Fibroblast of skin of back (primary cell): ENCODE measurements at places on chromosomes 16 and 17.
A peak's percentile ranks its signal among the peaks of the same experiment; 100 is the strongest.

DNA sequence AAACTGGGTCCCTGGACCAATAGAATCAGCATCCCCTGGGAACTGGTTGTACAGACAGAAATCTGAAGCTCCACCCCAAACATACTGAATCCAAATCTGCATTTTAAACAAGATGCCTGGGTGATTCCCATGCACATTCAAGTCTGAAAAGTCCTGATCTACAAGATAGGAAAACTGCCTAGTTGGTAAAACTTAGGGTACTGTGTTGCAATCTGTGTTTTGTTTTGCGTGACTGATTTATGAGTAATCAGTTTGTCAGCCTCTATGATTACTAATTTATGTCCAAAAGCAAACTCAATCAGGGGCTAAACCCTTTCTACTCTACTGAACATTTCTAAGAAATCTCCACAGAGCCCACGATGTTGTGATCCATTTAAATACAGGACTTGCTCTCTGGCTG is 103.8 kb downstream of the YPEL2 start:
- peak; percentile 85 for DNase-seq

DNA sequence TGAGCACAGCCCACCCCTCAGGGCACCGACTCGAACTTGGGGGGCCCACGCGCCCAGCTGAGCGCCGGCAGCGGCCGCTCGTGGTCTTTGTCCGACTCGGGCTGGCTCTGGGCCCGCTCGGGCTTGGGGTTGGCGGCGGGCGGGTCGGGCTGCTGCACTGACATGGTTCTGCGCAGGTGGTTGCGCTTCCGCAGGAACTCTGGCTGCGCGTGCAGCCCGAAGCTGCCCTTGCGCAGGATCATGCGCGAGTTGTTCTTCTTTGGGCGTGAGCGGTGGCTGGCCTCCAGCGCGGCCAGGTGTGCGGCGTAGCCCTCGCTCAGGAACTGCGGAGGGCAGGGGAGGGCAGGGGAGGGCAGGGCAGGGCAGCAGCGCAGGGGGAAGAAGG is 11.1 kb downstream of the PIMREG start:
- DNase-seq: no peak

DNA sequence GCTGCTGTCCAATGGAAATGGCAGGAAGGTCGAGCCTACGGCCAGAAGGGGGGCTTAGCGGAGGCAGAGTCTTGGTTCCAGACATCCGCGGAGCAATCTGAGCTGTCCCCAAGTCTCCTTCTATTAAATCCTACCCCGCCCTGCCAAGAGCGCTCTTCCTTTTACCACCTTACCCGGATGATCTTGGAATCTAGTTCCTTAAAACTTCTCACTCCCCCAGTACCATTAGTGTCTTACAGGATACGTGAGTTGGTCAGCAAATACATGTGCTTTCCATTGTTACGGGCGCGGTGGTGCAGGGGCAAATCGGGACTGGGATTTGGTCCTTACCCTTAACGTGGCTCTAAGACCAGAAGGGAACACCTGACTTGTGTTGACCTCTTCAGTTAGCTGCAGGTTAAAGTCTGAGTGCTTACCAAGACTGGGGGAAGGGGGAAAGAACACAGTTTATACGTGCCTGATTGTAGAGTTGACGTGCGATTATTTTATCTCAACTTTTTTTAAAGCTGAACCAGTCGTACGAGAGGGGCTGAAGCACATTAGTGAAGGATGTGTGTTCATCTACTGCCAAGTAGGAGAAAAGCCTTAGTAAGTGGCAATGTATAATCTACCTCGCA is 495 bp downstream of the TXNDC17 start:
- DNase-seq: no peak

- peak; percentile 76 for DNase-seq
These were observed 155.7 kb downstream of the SOCS1 start for GRCh38 chr16:11100239-11100750.

DNA sequence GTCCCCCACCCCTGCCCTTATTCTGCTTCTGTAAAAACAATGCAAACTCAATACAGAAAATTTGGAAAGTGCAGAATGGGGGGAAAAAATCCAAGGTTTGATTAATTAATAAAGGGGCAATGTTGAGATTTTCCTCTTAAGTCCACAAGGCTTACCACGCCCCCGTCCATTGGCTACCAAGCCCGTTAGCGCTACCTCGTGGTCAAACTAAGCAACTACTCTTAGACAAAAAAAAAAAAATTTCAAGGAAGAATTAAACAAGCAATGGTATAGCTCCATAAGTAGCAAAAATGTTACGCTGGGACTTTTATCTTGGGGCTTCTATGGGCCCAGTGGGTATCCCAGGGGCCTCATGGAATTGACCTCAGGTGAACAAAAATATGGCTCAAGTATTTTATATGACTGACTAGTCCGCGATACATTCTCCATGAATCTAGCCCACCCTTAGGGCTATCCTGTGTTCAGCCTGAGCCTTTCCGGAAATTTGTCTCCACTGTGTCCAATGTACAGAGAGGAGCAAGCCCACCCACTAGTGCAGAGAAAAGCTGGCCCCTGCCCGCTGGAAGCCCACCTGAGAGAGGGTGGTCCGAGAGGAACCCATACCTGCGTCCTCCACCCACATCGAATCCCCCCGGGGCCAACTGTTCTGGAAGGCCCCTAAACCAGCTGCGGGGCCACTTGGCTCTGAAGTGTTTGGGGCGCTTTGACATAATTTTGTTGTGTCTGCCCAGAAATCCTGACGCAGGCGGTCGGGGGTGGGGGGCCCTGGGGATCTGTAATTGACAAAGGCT is 19.1 kb upstream of the TEX2 start:
- peak; percentile 65 for DNase-seq

DNA sequence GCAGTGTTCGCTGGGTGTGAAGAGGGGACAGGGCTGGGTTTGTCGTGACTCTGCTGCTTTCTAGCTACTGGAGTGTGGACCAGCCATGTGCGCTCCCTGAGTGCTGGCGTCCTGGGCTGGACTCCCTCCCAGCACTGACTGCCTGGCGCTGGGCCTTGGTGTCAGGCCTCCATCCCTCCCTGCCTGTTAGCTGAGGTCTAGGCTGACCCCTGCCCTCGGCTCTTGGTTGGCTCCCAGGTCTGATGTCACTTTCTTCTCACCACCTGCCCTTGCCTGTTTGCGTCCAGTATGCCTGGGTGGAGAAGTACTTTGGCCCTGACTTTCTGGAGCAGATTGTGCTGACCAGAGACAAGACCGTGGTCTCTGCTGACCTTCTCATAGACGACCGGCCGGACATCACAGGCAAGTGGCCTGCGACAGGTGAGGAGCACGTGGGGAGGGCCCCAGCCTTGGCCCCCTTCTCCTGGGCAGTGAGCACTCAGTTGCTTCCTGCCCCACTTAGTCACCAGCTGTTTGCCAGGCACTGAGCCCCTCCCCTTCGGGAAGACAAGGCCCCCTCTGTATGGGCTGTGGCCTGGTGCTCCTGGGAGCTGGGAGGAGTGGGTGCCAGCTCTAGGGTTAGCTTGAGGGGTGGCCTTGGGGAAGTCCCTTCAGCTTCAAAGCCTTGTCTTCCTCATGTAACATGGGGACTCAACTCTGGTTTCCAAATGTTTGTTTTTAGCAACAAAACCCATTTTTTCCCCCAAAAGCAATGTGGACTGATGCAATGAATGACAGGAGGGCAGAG is 41.5 kb downstream of the NT5M start:
- no peak for DNase-seq
